ENCODE measurements at places on chromosomes 11 and 22.
A peak's percentile ranks its signal among the peaks of the same experiment; 100 is the strongest.

GRCh38 chr11:74033046-74033445 is 24.2 kb upstream of the UCP3 start:
- peaks cover 12% of the 10 kb centered on the region for H3K36me3 ChIP-seq
- no peak for DNase-seq
- H3K4me1 ChIP-seq: no peaks in the 10 kb centered on the region
- no peak overlapping the region for H3K27ac ChIP-seq
- H3K4me3 ChIP-seq: no peak overlapping the region
- H3K27me3 ChIP-seq: no peaks in the 10 kb centered on the region

- H3K4me3 ChIP-seq: no peak overlapping the region
These were observed 606.8 kb downstream of the NTM start for GRCh38 chr11:131977231-131977630.

GRCh38 chr11:131877246-131877942 is 507.0 kb downstream of the NTM start:
- no peaks in the 10 kb centered on the region for H3K4me1 ChIP-seq
- no peak overlapping the region for H3K4me3 ChIP-seq
- H3K36me3 ChIP-seq: no peaks in the 10 kb centered on the region
- no peaks in the 10 kb centered on the region for H3K27me3 ChIP-seq
- no peak for DNase-seq

DNA sequence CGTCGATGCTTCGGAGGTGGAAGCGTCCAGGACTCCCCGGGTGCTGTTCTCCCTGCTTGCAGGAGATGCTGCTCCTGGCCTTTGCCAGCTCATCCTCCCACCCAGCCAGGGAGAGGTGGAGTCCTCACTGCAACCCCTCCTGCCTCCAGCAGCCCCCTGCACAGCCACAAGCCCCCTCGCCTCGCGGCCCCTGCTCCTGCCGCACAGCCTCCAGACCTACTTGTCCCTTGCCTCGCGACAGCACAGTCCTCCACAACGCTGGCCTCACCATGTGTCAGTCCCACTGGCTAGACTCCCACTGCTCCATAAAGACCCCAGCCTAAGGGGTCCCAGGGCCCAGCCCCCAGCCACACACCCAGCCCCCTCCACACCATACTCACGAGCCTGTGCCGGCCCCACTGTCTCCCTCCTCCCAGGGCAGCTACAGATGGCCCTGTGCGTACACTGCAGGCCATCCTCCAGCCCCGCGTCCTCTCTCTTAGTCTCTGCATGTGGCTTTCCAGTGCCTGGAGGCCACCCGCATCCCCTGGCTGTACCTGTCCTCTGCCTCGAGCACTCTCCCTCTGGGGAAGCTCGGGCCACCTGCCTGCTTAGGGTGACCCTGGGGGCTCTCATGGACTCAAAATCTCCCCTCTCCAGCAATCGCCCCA is 91.5 kb downstream of the CELSR1 start:
- H3K36me3 ChIP-seq: no peaks in the 10 kb centered on the region
- DNase-seq: no peak
- no peaks in the 10 kb centered on the region for H3K27me3 ChIP-seq
- H3K4me3 ChIP-seq: no peak overlapping the region
- no peak overlapping the region for H3K27ac ChIP-seq

DNA sequence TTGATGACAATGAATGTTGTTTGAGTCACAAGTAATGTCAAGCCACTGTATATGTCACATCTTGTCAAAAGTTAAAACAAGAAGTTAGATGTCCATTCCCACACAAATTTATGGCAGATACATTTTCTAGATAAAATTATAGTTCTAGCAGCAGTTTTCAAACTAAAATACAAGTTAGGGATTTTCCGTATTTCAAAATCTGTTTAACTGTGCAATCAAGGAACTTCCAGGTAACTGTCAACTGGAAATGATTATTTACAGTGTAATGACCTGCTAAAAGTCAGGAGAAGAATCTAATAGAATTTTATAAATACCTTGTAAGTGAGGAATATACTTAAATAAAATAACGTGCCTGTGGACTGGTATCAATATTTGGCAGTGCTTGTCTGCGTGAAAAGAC is 111.5 kb downstream of the PDE3B start:
- H3K4me1 ChIP-seq: peaks cover 16% of the 10 kb centered on the region
- no peak overlapping the region for H3K27ac ChIP-seq
- no peak for DNase-seq
- H3K4me3 ChIP-seq: no peak overlapping the region
- H3K27me3 ChIP-seq: no peaks in the 10 kb centered on the region

- no peak overlapping the region for H3K4me3 ChIP-seq
- H3K36me3 ChIP-seq: no peaks in the 10 kb centered on the region
- no peak for DNase-seq
- H3K27ac ChIP-seq: no peak overlapping the region
These were observed 5.0 kb upstream of the OR52E6 start for GRCh38 chr11:5846701-5847100.

GRCh38 chr22:46185283-46185682 is 35.0 kb downstream of the PPARA start:
- H3K36me3 ChIP-seq: no peaks in the 10 kb centered on the region
- no peak overlapping the region for H3K27ac ChIP-seq
- H3K4me1 ChIP-seq: no peaks in the 10 kb centered on the region

DNA sequence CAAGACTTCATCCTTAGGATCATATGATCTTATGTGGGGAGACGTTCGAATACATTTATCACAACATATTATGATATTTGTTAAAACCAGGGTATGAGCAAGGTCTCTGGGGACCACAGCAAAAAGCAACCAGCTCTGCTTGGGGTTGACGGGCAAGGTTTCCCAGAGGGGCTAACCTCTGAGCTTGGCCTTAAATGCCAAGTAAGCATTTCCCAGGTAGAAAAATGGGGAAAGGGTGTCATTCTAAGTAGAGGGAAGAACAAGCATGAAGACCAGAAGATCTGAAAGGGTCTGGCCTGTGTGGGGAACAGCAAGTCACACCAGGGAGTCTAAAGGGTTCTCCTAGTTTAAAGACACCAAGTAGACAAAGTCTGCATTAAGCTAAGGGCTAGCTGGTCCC is 24.1 kb downstream of the CLMP start:
- H3K27me3 ChIP-seq: no peaks in the 10 kb centered on the region
- no peak for DNase-seq
- no peak overlapping the region for H3K27ac ChIP-seq
- peaks cover 5% of the 10 kb centered on the region for H3K4me1 ChIP-seq
- H3K36me3 ChIP-seq: no peaks in the 10 kb centered on the region

GRCh38 chr22:16601437-16602223 is 9.0 kb upstream of the CCT8L2 start:
- H3K4me1 ChIP-seq: no peaks in the 10 kb centered on the region
- H3K27ac ChIP-seq: peak overlapping the region; percentile 61

DNA sequence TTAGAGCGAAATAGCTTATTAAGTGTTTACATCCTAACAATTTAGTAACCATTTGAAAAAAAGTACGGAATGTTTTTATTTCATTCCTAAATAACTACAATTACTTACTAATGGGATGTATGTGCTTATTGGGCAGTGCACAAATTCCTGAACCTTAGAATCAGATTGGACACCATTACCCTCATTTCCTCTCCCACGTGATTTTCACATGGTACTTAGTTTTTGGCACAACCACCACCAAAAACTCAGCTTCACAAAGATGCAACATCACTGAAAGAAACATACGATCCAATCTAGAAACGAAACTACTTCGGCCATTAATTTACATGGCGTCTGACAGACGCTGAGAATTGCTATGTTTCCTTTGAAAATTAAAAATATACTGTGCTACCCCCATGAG is 81.5 kb downstream of the FBXO7 start:
- no peak overlapping the region for H3K4me3 ChIP-seq
- no peaks in the 10 kb centered on the region for H3K27me3 ChIP-seq
- H3K27ac ChIP-seq: peak overlapping the region; percentile 36
- no peaks in the 10 kb centered on the region for H3K36me3 ChIP-seq
- DNase-seq: no peak

DNA sequence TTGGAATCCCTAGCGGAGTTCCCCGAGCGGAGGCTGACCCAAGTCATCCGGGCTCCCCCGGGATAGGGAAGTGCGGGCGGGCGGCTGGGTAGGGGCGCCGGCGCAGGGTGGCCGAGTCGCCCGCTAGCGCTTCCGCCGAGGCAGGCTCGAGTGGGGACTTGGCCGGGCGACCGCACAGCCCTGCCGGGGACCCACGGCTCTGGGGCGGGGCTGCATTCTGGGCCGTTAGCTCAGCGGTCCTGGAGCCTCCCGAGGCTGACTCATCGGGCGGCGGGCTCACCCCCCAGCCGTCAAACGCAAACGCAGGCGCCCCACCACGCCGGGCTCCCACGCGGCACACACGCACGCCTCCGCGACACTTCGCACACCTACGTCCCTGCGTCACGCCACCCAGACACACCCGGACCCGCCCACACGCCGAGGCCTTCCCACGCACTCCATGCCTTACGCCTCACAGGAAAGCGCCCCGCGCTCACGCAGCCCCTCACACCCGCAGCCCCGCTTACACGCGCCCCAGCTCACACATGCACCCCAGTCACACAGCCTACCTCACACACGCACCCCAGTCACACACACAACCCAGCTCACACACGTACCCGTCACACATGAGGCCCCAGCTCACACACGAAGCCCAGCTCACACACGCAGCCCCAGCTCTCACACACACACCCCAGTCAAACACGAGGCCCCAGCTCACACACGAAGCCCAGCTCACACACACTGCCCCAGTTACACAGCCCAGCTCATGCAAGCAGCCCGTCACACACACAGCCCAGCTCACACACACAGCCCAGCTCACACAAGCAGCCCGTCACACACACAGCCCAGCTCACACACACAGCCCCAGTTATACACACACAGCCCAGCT is 1.2 kb downstream of the PHLDB1 start:
- H3K4me1 ChIP-seq: peaks cover 39% of the 10 kb centered on the region
- peaks cover 30% of the 10 kb centered on the region for H3K27me3 ChIP-seq
- H3K4me3 ChIP-seq: peak overlapping the region; percentile 56
- no peaks in the 10 kb centered on the region for H3K36me3 ChIP-seq

DNA sequence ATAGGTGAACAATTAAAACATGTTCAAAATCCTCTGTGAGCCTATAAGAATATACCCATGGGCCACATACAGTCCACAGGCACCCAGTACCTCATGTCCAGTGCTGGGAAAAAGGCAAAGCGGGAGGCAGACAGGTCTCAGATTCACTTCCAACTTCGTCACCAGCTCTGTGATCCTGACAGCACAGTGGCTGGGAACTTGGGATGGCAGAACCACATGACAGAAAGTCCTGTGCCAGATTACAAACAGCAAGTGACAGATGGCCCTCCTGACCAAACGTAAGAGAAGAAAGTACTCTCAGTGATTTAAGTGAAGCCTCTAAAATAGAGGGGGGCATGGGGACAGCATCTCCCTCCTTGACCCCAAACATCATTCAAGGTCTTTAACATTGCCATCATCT is 5.8 kb downstream of the SLC1A2 start:
- H3K27me3 ChIP-seq: peaks cover 48% of the 10 kb centered on the region
- H3K4me3 ChIP-seq: no peak overlapping the region
- no peaks in the 10 kb centered on the region for H3K36me3 ChIP-seq
- H3K27ac ChIP-seq: no peak overlapping the region
- peaks cover 3% of the 10 kb centered on the region for H3K4me1 ChIP-seq
- no peak for DNase-seq

DNA sequence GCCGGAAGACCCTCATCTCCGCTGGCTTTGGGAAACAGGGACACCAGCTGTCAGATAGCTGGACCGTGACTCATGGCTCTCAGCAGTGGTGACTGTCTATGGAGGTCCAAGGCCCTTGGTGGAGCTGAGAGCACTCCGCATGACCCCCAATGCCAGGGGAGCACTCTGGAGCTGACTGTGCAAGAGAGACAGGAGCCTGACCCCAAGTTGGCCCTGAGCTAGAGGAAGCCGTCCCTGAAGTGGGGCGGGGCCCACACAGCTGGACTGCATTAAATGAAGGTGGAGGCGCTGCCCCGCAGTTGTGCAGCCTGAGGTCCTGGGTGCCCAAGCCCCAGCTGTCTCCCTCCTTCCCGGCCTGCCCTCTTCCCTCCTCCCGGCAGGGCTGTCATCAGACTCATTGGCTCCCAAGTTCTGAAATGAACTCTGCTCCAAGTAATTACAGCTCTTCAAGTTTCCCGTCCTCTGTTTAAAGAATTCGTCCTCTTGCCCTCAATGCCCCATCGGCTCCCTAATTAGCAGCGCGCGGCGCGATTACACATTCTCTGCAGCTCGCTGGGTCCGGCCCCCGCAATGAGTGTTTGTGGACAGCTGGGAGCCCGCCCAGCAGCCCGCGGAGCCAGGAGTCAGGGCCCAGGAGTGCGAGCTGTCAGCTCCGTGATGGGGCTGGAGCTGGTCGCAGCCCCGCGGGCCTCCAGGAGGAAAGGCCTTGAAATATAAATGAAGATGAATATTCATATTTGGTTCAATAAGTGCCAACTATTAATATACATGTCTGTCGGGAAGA is 93.2 kb upstream of the LMO1 start:
- no peak overlapping the region for H3K27ac ChIP-seq
- no peak for DNase-seq
- H3K4me1 ChIP-seq: peaks cover 5% of the 10 kb centered on the region
- no peak overlapping the region for H3K4me3 ChIP-seq
- H3K27me3 ChIP-seq: no peaks in the 10 kb centered on the region

GRCh38 chr11:23995891-23996290 is 501.0 kb upstream of the LUZP2 start:
- no peak for DNase-seq
- H3K4me3 ChIP-seq: no peak overlapping the region
- H3K4me1 ChIP-seq: no peaks in the 10 kb centered on the region
- no peaks in the 10 kb centered on the region for H3K27me3 ChIP-seq
- peak overlapping the region; percentile 59 for H3K27ac ChIP-seq
- no peaks in the 10 kb centered on the region for H3K36me3 ChIP-seq

DNA sequence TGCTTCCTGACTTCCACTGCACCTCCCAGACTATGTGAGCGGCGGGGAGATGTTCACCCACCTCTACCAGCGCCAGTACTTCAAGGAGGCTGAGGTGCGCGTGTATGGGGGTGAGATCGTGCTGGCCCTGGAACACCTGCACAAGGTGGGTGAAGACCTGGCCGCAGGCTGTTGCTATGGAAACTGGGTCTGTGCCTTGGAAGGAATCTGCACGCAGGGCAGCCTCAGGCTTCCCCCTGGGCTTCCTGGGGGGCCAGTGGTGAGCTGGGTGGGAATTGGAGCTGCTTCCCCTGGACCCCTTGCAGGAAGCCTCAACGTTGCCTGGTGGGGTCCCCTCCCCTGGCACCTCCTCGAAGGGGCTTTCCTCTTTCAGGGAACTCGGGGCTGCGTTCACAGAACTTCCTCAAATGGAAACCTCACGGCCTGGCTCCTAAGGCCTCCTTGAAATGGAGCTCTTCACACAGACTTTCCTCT is 1.5 kb downstream of the RPS6KA4 start:
- H3K36me3 ChIP-seq: peaks cover 6% of the 10 kb centered on the region
- H3K27me3 ChIP-seq: no peaks in the 10 kb centered on the region
- no peak for DNase-seq
- no peak overlapping the region for H3K4me3 ChIP-seq

GRCh38 chr11:8564526-8564925 is 29.5 kb downstream of the STK33 start:
- no peaks in the 10 kb centered on the region for H3K36me3 ChIP-seq
- no peak overlapping the region for H3K4me3 ChIP-seq
- no peaks in the 10 kb centered on the region for H3K27me3 ChIP-seq
- H3K27ac ChIP-seq: no peak overlapping the region
- DNase-seq: no peak
